ENCODE measurements at places on chromosomes 7 and 10.

DNA sequence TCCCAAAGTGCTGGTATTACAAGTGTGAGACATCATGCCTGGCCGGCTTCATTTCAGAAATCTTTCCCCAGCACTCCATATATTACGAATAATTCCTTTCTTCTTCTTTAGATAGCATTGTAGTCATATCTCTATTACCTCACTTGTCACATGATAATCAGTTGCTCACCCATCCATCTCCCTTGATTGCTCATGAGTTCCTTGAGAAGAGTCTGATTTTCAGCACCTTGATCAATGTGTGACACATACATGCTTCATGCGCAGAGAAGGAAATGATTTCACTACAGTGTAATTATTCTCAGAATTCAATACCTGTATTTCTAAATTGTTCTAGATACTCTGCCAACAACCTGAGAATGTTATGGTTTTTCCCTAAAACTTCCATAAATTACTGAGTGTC lies 26.7 kb upstream of the GGCT start:
- no peak for DNase-seq

- DNase-seq = no peak
These were observed 18.8 kb downstream of the CHST15 start for GRCh38 chr10:124074501-124075109.

DNA sequence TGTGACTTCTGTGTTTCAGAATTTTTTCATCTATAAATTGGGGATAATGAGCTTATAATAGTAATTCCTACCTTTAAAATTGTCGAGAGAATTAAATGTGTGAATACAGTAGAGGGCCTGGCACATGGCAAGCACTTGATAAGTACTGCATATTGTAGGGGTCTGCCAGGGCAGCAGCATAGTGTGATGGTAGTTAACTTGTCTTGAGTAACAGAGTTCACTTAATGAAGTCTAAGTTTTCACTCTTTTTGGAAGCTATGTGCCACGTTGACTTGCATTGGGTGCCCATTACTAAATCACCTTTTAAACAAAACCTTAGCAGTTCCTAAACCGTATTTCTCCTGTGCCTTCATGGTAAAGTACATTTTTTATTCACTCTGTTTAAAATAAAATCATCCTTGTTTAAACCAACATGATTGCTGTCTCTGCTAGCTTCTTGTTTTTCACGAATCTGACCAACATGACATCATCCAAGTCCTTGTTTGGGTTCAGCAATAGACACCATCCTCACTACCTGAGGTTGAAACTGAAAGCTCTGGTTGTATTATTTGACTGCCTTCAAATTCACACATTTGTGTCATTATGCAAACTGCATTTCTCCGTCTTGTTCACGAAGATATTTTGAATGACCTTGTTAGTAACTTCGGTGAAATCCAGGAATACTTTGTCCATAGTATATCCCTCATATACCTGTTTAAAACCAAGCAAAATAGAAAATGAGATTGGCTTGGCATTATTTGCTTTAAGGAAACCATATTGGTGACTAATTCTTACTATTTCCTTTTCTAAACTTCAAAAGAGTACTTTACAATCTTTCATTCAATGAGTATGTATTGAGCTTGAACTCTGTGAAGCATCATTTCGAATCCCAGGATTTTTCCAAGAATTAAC lies 340.2 kb downstream of the SUGCT start:
- DNase-seq = no peak

- no peak for DNase-seq
These were observed 10.4 kb downstream of the KLHL7 start for GRCh38 chr7:23115991-23116390.

- DNase-seq = no peak
These were observed 71.3 kb upstream of the PODXL start for GRCh38 chr7:131627735-131628190.

- DNase-seq = no peak
These were observed 60.9 kb downstream of the LRMDA start for GRCh38 chr10:75492173-75492925.

DNA sequence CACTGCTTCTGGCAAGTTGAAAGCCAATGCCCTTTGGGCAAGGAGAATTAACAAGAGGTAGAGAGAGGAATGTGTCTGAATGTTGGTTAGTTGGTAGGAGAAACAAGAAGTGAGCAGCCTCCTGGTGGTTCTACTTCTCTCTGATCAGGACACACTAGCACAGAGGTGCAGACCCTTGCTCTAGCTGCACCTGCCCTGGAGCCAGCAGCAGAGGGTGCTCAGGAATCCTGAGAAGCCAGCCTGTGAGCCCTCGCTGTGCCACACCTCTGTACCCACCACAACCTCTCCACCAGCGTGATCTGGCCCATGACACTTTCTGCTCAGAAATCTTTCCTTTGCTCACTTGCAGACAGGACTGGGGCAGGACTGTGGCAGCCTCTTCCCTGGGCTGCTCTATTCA lies 364.7 kb downstream of the RPS24 start:
- no peak for DNase-seq

DNA sequence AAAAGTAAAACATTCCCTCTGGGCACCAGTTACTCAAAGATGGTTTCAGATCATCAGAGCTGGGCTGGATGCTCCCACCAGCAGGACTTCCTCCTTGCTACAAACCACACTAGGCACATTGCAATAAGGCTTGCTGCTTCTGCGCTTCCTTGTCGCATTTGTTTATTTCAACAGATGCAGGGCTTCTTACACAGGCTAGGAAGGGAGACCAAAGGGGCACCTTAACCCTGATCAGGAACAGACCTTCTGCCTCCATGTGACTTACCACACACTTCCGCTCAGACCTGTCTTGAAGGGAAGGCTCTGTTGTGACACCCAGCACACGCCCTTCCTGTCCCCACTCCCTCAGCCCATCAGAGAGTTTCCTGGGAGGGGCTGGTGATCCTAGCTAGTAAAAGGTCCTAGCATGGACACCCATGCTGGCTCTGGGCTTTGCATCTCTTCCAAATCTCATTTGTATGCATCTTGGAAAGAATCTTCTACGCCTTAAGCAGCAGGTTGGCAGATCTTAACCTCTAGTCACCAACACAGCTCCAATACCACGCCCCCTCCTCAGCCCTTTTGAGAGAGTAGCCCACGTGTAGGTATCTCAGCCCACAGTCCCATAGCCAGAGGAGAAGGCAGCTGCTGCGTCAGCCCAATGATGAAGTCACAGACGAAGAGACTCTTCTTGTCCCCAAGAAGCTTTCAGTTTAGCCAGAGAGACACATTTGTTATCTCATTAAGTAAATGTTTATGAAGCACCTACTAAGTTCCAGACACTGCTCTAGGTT lies 47.1 kb upstream of the SVIL start:
- no peak for DNase-seq

- no peak for DNase-seq
These were observed 3.8 kb upstream of the SERPINE1 start for GRCh38 chr7:101122933-101123702.

DNA sequence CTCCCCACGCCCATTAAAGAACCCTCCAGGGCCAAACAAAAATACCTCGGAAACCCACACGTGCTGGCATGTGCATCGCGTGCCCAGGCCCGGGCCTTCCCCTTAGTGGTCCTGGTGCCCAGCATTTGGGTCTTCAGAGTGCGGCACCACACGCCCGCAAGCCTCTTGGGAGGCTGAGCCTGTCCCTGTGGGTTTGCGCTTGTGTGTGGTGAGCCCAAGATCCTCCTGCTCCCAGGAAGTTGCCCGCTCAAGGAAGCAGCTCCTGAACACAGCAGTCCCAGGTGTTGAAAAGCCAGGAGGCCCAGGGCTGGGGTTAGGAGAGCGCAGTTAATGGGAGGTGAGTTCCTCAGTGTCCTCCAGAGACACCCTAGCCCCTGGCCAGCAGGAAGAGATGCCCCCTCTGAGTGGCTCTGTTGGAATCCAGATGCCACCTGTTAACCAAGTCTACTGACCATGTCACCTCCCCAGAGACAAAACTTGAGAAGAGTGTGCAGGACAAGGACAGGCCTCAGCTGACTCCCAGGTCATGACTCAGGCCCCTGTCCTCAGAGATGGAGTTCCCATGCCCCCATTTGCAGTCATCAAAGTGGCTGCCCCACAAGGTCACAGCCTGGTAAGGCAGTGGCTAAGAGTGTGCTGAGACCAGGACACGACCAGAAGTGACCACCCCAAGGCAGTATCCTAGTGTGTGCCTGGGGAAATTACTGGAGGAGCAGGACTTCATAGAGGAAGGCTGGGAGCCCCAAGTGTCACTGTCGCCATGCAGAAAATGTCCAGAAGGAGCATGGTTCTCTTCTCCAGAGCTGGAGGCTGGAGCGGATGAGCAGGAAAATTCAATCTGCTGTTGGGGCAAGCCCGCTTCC lies 5.2 kb downstream of the FZD9 start:
- no peak for DNase-seq

DNA sequence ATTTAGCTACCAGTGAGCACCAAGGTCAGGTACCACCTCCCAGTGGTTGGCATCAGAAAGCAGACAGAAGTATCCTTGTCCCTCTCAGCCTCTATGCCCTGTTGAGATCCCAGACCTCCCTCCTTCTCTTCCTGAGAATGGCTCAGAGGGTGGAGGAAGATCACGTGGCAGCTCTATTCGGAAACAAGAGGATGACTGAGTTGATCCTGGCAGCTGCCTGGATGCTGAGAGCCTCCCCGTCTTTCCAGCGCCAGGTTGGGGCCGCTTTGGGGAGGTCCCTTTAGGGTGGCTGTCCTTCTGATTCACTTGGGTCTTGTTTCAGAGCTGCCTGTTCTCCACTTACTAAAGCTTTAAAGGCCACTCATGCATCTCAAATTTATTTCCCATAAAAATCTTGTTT lies 36.9 kb upstream of the NPFFR1 start:
- DNase-seq = no peak

- DNase-seq = no peak
These were observed 43.0 kb downstream of the KCNH2 start for GRCh38 chr7:150935149-150935548.

DNA sequence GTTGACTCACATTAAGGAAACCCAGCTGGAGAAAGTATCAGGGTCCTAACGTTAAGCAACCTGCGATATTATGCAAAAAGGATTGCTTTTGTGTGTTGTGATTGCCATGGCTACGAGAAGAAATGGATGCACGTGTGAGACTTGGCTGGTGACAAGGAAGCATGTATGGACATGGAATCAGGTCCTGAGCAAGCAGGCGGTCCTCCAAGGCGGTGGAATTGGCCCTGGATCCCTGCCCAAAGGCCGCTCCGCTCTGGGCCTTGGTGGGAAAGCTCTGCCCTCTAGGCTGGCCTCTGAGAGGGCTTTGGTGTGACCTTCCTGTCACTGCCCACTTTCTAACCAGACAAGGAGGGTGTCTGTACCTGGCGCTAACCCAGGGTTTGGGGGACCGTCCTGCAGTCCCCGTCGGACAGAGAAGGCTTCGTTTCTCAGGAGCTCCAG lies 192.1 kb downstream of the EBF3 start:
- DNase-seq = no peak

- no peak for DNase-seq
These were observed 130.9 kb downstream of the MAD1L1 start for GRCh38 chr7:2101630-2102374.

- no peak for DNase-seq
These were observed 276.2 kb downstream of the FGFR2 start for GRCh38 chr10:121322046-121322445.

- DNase-seq = no peak
These were observed 50.1 kb downstream of the ADARB2 start for GRCh38 chr10:1687190-1687589.
